Activated CD4-positive, alpha-beta T cell treated with anti-CD3 and anti-CD28 coated beads, Interleukin-2, amount 10 ng/mL, durations not matched to agents 7 days and 5 days (primary cell): ENCODE measurements at places on chromosomes 4 and X. TPM values are rescaled to one million over a fixed set of nuclear protein-coding genes. Genes with fewer than 3 reads are reported as not detected.

DNA sequence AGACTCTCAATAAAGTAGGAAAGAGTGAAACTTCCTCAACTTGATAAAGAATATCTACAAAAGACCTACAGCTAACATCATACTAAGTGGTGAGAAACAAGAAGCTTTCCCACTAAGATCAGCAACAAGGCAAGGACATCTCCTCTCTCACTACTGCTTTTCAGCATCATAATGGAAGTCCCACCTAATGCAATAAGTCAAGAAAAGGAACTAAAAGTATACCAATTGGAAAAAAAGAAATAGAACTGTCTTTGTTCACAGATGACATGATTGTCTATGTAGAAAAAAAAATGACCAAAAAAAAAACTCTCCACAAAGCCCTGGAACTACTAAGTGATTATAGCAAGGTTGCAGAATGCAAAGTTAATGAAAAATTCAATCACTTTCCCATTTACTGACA lies 25.1 kb upstream of the SH3RF1 start:
- DNase-seq, result no peak

- DNase-seq, result no peak
Observed at GRCh38 chr4:48334900-48335384, 6.4 kb upstream of the SLAIN2 start.

- DNase-seq, result no peak
Observed at GRCh38 chrX:106742805-106743204, 16.3 kb downstream of the RNF128 start.

DNA sequence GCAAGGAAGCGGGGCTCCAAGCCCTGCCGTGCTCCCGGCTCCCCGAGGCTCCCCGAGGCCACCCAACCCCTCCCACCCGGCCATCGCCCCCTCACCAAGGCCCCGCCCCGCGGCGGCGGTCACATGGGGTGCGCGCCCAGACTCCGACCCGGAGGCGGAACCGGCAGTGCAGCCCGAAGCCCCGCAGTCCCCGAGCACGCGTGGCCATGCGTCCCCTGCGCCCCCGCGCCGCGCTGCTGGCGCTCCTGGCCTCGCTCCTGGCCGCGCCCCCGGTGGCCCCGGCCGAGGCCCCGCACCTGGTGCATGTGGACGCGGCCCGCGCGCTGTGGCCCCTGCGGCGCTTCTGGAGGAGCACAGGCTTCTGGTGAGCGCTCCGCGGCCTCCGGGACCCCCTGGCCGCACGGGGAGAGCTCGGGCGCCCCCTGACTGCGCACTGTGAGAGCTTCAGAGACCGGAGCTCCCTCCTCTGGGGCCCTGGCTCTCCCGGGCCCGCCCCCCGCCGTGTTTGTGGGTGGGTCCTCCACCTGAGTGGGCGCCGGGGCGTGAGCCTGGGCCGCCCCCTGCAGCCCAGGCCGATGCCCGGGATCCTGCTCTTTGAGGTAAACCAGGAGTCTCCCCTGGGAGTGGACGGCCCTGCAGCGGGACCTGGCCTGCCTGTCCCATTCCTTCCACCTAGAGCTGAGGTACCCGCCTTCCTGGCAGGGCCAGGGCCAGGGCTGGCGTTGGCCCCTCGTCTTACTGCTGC lies at the start of gene IDUA:
Gene IDUA, plus strand, starts transcription at position 166 of the 745 bp plus-strand sequence. Its CDS starts 41 bp downstream, at position 207.
- peak; percentile 88 for DNase-seq

DNA sequence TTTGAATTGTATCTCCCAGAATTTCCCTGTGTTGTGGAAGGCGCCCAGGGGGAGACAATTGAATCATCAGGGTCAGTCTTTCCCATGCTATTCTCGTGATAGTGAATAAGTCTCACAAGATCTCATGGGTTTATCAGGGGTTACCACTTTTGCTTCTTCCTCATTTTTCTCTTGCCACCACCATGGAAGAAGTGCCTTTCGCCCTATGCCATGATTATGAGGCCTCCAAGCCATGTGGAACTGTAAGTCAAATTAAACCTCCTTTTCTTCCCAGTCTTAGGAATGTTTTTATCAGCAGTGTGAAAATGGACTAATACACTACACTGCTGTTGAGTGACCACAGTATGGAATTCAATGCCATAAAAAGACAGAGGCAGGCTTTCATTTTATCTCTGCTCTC lies 12.2 kb downstream of the CENPC start:
- no peak for DNase-seq

- DNase-seq, result no peak
Observed at GRCh38 chr4:137905930-137906329, 336.2 kb downstream of the SLC7A11 start.

- DNase-seq, result peak; percentile 46
Observed at GRCh38 chr4:109559625-109559982, 442 bp upstream of the MCUB start.

GRCh38 chr4:187606581-187606980 lies 389.0 kb upstream of the ZFP42 start:
- peak; percentile 8 for DNase-seq

DNA sequence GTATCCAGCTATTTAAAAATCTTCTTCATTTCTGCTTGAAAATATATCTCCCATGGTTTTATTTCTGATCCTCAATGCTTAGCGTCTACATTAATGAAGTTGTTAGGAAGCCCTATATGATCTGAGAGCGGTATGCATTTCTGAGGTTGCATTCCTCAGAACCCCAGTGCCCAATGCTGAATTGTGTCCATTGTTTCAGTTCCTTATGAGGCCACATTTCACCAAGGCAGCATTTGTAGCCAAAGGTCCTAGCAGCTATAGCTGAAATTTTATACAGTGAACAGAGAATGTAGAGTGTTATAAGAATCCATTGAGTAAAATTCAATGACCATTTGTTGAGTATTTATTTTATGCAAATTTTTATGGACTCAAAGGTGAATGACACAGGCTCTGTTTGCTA lies 209.5 kb downstream of the PCDH7 start:
- DNase-seq, result no peak

- DNase-seq, result no peak
Observed at GRCh38 chrX:1124531-1124930, 87.9 kb downstream of the CRLF2 start.

GRCh38 chr4:52196606-52197130 lies 145.6 kb downstream of the SPATA18 start:
- no peak for DNase-seq

DNA sequence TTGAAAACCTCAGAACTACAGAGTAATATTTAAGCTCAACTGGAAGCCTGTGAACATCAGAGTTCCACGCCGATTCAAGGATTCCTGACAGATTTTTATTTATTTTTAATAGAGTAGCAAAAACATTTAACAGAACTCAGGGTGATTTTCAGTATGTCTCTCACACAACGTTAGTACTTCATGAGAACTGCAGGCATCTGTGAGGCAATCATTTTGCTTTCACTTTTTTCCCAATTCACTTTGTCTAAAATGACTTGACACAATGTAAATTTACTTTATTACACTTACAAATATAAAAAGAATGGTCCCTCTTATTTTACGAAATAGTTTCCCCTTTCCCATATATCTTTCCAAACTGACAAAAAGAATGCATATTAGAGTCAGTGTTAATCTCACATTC lies 869.5 kb upstream of the EPHA5 start:
- no peak for DNase-seq

DNA sequence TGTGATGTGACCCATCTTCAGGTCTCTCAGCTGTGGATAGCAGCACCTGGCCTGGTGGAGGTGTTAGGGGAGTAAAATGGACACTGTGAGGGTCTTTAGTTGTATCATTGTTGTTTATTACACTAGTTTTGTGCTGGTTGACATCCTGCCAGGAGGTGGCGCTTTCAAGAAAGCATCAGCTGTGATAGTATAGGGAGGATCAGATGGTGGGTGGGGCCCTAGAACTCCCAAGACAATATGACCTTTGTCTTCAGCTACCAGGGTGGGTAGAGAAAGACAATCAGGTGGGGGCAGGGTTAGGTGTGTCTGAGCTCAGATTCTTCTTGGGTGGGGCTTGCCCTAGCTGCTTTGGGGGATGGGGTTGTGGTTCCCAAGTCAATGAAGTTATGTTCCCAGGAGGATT lies 162.8 kb downstream of the PPP1R2C start:
- DNase-seq, result peak; percentile 5

DNA sequence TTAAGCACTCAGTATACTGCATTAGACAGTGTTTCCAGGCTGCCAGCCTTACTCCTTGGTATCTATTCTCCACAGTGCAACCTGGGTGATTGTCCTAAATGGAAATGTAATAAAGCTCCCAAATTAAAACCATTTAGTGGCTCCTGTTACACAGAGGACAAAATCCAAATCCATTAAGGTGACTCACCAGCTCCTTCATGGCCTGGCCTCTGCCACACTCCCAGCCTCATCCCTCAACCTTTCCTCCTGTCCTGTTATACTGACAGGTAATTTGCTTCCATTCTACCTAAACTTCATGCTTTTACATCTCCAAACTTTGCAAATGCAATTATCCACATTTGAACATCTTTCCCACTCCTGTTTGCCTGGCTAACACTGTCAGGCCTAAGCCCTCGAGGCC lies 140.3 kb downstream of the INPP4B start:
- DNase-seq, result no peak

- DNase-seq, result no peak
Observed at GRCh38 chr4:56149591-56149990, 200.8 kb downstream of the CEP135 start.

- no peak for DNase-seq
Observed at GRCh38 chr4:2362266-2363055, 56.0 kb downstream of the ZFYVE28 start.

GRCh38 chrX:69137371-69138117 lies 27.7 kb downstream of the PJA1 start:
- DNase-seq, result no peak

- DNase-seq, result no peak
Observed at GRCh38 chr4:154744341-154744926, 634 bp downstream of the LRAT start.

DNA sequence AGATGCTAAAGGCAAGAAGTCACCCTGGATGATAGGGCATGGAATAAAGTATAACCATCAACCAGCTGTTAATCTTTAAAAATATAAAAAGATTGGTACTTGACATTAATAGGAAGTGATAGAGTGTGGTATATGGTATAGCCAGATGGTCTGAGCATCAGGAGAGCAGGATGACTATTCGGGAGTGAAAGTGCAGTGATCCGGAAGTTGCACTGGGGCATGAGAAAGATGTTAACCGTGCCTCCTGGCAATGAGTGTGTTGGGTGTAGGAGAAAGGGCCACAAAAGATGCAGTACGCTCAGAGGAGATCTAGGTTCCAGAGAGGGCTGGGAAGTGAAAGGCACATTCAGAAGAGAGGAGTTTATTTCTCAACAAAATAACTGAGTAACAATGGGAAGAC lies 65.0 kb downstream of the TSPAN7 start:
- DNase-seq, result no peak

- DNase-seq, result no peak
Observed at GRCh38 chr4:102696758-102697157, 64.0 kb downstream of the MANBA start.

DNA sequence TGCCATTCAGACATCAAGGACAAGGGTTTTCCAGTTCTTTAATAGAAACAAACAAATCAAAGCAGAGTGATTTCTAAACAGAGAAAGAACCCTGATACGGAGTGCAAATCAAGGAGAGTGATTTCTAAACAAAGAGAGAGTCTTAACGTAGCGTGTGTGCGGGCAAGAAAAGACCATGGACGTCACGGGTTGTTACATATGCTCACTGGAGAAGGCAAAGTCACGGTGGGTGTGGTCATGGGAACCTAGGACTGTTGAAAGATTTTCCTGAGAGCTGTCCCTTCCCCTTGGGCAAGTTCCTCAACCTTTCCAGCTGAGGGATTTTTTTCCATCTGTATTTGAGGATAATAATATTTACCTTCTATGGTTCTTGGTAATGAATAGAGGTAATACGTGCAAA lies 95.0 kb upstream of the SLC34A2 start:
- DNase-seq, result no peak

Gene LARP7
- 48.0 TPM for total RNA-seq

Gene POF1B
- total RNA-seq, result 0.10 TPM

Gene NLGN4X
- 0.05 TPM for total RNA-seq

Gene COL25A1
- not detected for total RNA-seq

Gene CXCL11
- not detected for total RNA-seq

Gene CPZ
- total RNA-seq, result not detected

Gene MAGEB1
- not detected for total RNA-seq

Gene PAK3
- 0.17 TPM for total RNA-seq

Gene CLGN
- 0.21 TPM for total RNA-seq

Gene MAGEA4
- total RNA-seq, result not detected

Gene SNCA
- total RNA-seq, result 4.6 TPM
